ENCODE measurements at places on chromosomes 4 and X.

- no peak for DNase-seq
Measured at GRCh38 chr4:165440415-165441158, 61.8 kb downstream of the CPE start.

DNA sequence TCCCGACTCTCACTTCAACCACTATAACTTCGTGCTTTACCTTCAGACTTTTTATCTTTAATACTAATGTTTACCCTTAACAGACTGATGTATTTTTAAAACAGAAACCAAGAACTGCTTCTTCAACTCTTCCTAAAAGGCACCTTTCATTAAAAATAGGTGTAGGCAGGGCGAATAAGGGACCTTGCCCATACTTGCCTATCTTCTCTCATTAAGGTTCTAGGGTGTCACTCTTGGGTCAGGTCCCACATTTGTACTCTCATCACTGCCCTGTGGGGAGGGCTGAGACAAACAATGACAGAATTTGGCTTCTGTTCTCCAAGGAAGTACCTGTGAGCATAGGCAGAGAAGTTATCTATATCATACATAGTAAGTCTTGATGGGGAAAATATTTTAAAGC, 69.7 kb downstream of the ANKRD50 start:
- no peak for DNase-seq

- no peak for DNase-seq
Measured at GRCh38 chr4:139745111-139745639, 79.6 kb downstream of the MGST2 start.

DNA sequence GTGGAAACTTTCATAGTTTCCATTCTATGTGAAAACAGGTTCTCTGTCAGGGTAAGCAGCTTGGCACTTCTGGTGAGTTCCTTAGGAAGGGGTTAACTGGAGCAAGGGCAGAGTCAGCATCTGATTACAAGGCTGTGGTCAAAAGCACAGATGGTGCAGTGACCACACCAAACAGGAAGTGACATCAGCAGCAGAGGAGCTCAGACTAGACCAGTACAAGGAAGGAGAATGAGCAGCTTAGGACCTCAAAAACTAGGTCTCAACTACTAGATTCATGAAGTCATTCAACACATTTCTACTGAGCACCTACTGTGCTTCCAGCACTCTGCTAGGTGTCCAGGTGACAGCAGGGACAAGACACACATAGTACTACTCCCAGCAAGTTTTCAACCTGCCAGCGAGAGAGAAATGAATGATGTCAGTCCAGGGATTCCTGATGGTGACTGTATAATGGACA, 130.2 kb downstream of the AMELX start:
- no peak for DNase-seq

DNA sequence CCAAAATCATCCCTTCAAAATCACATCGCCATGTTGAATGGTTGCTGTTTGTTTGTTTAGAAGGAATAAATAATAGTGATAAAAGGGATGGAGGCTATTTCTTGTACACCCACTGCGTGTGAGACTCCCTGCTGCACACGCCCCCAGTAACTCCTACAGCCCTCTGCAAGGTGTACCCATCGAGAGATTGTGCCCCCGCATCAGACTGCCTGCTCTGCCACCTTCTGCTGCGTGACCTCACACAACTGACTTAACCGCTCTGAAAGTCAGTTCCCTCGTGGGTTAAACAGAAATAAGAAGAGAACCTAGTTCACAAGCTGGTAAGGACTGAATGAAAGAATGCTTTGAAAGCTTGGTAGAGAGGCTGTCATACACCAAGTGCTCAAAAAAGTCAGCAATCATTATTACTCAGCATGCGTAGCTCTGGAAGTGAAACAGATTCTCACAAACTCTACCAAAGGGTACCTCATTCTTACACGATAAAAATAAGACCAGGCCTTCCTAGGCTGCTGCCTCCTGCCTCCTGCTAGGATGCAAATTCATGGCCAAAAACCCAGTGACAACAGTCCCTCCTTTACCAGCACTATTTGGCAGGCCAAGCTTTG, 147.1 kb downstream of the CPEB2 start:
- no peak for DNase-seq

GRCh38 chr4:41796545-41797210, 48.2 kb upstream of the PHOX2B start:
- DNase-seq: no peak

GRCh38 chrX:12245650-12246645, 107.7 kb downstream of the FRMPD4 start:
- DNase-seq: no peak

- DNase-seq: no peak
Measured at GRCh38 chr4:1360423-1361283, 13.6 kb downstream of the UVSSA start.

GRCh38 chr4:109434007-109434971, 674 bp downstream of the SEC24B start:
- peak; percentile 12 for DNase-seq

GRCh38 chr4:79050541-79050880, 111.3 kb upstream of the PAQR3 start:
- DNase-seq: no peak

DNA sequence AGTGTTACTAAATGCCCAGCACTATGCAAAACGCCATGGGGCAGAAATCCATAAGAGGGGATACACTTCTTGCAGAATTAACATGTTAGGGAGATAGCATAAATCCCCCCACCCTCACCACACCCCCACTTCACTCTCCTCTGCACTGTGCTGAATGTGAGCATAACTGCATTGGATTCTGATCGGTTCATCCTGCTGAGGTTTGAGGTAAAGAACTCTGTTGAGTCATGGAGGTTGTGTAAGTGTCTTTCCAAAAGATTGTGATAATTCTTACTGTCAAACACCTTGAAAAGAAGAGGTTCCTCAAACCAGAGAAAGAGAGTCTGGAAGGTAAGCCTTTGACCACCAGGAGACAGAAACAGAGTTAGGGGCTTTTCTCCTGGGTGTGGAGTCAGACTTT, 43.6 kb downstream of the RBM47 start:
- no peak for DNase-seq

- DNase-seq: no peak
Measured at GRCh38 chr4:139963708-139964107, 190.3 kb downstream of the MAML3 start.

GRCh38 chrX:153521034-153521433, 3.6 kb downstream of the ATP2B3 start:
- no peak for DNase-seq

- no peak for DNase-seq
Measured at GRCh38 chrX:122055979-122056715, 1008.7 kb downstream of the GLUD2 start.

GRCh38 chr4:155809835-155810234, 51.0 kb downstream of the GUCY1B1 start:
- DNase-seq: no peak

DNA sequence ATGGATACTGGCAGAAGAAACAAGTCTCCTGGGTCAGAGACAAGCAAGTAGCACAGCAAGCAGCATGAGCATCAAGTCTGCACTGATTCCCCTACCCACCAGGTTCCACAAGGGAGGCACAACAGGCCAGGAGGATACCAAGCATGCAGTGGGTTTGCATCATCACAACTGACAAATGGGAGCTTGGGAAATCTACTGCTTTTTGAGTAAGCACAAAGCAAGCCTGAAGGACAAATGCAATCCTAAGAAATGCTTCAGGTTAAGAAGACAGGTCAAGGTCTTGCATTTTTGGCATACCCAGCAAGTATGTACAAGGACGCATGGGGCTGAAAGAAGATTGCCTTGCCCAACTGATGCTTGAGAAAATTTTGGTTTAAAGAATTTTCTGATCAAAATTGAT, 279.6 kb downstream of the PDGFC start:
- no peak for DNase-seq

DNA sequence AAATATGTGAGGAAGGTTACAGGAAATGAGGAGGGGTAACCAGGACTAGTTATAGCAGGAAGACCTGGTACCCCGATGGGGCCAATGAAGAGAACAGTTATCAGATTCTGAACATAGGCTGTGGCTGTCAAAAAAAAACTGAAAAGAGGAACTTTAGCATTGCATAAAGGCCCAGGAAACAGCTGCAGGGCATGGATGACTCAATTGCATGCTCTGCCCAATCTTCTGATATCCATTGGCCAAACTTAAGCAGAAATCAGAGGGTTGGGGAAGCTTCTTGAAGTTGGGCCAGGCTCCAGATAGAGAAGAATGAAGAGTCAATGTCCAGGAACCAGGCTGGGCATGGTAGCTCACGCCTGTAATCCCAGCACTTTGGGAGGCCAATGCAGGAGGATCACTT, 1222.4 kb upstream of the PRKX start:
- DNase-seq: no peak

- DNase-seq: no peak
Measured at GRCh38 chr4:36609661-36610060, 328.2 kb downstream of the DTHD1 start.

DNA sequence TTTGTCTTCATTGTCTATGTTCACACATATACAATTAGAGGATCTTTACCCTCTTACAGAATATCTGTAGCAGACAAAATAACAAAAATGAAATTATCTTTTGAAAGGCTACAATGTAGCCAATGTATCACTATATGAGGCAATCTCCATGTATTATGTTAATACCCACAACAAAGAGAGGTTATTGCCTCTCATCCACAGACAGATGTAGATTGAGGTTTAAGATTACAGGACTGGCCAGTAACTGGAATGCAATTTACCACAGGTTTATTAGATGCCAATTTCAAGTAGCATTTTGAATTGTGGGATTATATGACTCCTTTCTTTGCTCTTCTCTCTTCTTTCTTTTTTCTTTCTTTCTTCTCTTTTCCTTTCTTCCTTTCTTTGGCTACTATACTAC, 242.6 kb downstream of the ANKRD50 start:
- DNase-seq: no peak

DNA sequence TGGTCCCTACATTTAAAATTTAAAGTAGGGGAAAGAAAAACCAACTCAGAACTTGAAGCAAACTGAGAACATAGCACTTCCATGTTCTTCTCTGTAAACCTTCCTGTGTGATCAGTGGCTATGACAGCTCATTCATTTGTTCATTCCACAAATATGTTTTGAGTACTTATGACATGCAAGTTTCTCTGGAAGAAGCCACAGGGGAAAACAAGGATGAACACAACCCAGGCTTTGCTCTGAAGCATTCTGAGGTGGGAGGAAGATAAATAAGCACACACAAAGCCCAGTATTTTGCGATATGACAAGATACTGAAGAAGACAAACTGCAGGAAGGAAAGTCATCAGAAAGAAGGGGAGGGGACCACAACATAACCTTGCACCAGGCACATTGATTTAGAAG, 96.4 kb downstream of the CHIC2 start:
- no peak for DNase-seq

GRCh38 chrX:106171293-106171820, 3.3 kb downstream of the PWWP3B start:
- no peak for DNase-seq

GRCh38 chrX:70262952-70263567, 3.1 kb upstream of the P2RY4 start:
- no peak for DNase-seq

GRCh38 chrX:120517936-120518335, 42.8 kb downstream of the CUL4B start:
- DNase-seq: no peak

- DNase-seq: no peak
Measured at GRCh38 chrX:16916561-16916960, 29.9 kb upstream of the REPS2 start.

GRCh38 chrX:148043271-148043855, 62.2 kb downstream of the FMR1NB start:
- DNase-seq: no peak

- DNase-seq: no peak
Measured at GRCh38 chr4:20418861-20419451, 167.3 kb downstream of the SLIT2 start.

- no peak for DNase-seq
Measured at GRCh38 chr4:67198727-67199126, 346.6 kb downstream of the CENPC start.

- DNase-seq: no peak
Measured at GRCh38 chr4:178871476-178871875, 1429.2 kb upstream of the AGA start.

GRCh38 chrX:9317176-9317575, 147.7 kb upstream of the TBL1X start:
- no peak for DNase-seq

- no peak for DNase-seq
Measured at GRCh38 chr4:7887436-7887835, 52.2 kb downstream of the AFAP1 start.

GRCh38 chr4:120317713-120318112, 251.1 kb upstream of the MAD2L1 start:
- no peak for DNase-seq

DNA sequence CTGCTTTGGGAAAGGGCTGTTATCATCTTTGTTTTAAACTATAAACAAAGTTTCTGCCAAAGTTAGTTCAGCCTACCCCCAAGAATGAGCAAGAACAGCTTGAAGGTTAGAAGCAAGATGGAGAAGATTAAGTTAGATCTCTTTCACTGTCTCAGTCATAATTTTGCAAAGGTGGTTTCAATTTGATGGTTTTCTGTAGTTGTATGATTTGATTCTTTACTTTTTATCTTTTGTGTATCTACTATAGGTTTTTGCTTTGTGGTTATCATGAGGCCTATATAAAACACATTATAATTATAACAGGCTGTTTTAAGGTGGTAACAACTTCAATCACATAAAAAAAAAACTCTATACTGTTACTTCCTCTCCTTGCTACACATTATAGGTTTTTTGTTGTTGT, 35.4 kb upstream of the ALG13 start:
- no peak for DNase-seq

DNA sequence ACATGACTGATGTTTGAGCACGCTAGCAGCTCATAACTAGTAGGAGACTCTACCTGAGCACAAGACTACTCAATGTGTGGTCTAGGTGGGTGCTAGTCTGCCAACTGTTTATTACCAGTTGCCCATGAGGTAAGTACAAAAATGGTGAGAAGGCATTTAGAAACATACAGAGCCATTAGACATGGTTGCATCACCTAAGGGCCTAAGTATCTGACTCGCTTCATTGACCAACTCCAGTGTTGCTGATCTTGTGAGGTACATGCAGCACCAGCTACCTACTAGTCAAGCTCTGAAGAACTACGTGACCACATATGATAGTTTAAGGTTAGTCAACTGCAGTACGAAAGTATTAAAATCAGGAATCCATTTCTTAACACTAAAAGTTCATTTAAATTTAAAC, 39.9 kb downstream of the APBB2 start:
- DNase-seq: no peak

- no peak for DNase-seq
Measured at GRCh38 chrX:107773206-107773605, 2.4 kb downstream of the TSC22D3 start.

- no peak for DNase-seq
Measured at GRCh38 chr4:156128616-156129015, 174.9 kb upstream of the CTSO start.

- DNase-seq: no peak
Measured at GRCh38 chrX:122787231-122787630, 396.8 kb upstream of the GRIA3 start.

DNA sequence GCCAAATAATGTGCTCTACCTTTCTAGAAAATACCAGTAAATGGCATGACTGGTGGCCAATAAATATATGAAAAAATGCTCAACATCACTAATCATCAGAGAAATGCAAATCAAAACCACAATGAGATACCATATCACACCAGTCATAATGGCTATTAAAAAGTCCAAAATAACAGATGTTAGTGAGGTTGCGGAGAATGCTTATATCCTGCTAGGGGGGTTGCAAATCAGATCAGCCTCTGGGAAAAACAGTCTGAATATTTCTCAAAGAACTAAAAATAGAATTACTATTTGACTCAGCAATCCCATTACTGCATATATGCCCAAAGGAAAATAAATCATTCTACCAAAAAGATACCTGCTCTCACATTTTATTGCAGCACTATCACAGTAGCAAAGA, 115.1 kb downstream of the RASGEF1B start:
- no peak for DNase-seq
